KG1 (cell line): ENCODE measurements at places on chromosomes 5 and 9.

GRCh38 chr9:135769489-135770202 lies 67.7 kb downstream of the KCNT1 start:
- no peak for DNase-seq

DNA sequence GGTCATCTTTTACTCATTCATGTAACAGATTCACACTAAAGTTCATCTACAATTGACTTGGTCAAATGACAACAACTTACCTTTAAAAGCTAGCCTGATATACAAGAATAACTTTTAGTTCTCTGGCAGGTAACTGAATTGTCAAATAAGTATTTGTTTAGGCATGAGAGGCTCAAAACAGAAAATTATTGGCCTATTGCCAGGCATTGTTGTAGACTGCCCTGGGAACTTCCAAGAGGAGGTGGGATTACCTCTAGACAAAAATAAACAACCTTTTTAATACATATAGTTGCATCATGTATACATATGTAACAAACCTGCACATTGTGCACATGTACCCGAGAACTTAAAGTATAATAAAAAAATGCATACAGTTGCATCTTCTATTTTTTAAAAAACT lies 18.2 kb upstream of the SLCO4C1 start:
- no peak for DNase-seq

- DNase-seq: no peak
These were observed 193.1 kb downstream of the DCP2 start for GRCh38 chr5:113169720-113170119.

DNA sequence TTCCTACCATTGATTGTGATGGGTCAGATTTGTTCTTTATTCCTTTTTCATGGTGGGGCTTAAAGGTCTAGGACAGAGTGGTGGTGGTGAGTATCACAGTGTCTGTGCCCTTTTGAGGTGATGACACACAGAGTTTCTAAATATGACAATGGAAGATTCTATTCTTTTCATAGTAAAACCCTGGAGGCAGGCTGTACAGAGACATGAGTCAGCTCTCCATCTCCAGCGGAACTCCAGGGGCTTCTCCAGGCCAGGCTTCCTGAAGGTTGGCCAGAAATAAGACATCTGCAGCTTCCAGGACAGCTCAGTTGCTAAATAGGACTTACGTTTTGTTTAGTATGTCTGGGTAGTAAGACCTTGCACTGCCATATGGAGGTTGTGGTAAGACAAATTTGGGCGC lies 229.5 kb downstream of the CD180 start:
- no peak for DNase-seq

DNA sequence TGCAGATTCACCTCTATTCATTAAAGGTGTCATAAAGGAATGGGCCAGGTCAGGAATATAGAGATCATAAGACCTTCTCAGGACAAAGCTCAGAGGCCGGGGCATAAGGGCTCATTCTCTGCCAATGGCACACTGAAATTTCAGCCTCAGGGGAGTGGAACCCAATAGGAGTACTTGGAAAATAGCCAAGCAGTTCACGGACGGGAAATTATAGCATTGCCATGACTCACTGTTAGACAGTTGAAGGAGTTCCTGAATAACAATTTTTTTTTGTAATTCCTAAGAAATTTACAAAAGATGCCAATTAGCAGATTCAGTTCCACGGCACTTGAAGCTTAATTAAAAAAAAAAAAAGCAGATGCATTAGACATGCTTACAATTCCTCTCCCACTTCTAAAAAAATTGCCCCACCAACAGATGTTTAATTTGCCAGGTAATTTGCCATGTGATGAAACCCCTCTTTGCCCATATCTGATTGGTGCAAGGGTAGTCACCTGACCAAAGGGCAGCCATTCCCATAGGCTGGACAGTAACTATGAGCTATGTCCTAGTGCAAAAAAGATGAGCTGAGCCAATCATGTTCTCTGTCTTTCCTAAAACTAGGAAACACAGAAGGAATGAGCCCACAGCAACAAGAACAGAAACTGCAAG lies 58.6 kb downstream of the PTCD2 start:
- DNase-seq: no peak

DNA sequence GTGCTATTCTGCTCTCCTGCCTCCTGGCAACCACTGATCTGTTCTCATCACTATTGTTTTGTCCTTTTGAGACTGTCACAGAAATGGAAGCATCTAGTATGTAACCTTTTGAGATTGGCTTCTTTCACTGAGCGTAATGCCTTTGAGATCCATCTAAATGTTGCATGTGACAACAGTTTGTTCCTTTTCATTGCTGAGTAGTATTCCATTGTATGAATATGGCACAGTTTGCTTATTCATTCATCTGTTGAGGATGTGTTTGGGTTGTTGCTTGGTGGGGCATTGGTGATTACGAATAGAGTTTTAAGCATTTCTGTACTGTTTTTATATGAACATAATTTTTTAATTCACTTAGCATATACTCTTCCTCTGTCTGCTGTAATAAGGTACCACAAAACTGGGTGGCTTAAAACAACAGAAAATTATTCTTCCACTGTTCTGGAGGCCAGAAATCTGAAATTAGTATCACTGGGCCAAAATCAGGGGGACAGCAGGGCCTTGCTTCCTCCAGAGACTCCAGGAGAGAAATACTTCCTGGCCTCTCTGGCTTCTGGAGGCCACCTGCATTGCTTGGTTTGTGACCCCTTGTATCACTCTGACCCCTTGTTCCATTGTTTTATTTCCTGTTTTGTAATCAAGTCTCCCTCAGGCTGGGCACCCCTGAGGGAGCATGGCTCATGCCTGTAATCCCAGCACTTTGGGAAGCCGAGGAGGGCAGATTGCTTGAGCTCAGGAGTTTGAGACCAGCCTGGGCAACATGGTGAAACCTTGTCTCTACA lies 53.0 kb downstream of the EXOSC2 start:
- no peak for DNase-seq

DNA sequence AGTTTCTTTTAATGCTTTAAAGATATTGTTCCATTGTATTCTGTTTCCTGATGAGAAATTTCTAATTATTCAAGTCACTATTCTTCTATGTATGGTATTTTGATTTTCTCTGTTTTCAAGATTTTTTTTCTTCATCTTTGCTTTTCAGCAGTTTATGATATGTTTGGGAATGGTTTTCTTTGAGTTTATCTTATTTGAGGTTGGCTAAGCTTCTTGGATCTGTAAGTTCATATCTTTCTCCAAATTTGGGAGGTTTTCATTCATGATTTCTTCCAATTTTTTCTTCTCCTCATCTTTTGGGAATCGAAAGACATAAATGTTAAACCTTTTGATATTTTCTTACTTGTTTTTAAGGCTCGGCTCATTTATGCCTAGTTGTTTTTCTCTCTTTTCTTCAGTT lies 184.9 kb downstream of the ZSWIM6 start:
- DNase-seq: no peak

DNA sequence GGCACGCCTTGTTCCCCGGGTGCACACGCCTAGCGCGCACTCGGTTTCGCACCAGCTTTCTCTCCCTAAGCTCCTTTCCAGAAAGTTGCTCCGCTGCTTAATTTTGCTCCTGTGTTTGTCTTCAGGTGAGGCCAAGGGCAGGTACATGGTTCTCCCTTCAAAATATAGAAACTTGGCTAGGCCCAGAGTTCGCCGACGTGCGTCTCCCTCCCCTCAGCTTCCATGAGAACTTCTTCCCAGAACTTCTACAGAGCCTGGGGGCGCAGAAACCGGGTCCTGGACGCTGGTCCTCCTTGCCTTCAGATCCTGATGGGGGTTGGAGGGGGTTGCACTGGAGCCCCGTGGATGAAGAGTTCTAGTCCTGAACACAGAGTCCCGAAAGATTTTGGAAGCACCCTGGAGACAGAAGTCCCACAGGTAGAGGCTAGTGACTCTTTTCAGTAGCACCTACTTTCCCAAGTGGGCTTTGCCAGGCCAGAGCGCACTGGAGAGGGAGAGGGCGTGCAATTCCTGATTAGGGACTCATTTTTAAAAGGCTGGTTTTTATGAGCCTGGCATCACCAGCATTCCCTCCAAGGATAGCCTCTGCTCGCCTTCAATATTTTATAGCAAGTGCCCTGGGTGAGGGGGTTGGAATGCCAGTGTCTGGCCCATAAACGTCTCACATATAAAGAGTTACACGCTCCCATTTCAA lies 128.4 kb downstream of the TMEM174 start:
- no peak for DNase-seq

DNA sequence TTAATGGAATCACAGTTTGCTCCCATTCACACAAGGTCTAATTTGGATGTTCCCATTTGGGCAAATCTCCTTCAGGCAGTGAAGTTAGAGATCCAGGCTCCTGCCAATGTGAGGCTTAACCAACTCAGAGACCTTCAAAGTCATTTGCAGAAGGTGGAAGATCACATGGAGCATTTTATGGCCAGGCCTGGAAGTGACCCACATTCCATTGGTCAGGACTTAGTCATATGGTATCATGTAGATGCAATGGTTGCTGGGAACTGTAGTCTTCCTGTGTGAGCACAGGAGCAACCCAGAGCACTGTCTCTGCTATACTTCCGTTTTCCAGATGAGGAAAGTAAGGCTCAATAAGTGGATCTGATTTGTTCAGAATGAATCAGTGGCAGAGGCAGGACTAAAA lies 292.7 kb upstream of the SMARCA2 start:
- no peak for DNase-seq

GRCh38 chr9:16960084-16960483 lies 89.6 kb upstream of the BNC2 start:
- DNase-seq: no peak

GRCh38 chr5:107813559-107813958 lies 142.8 kb upstream of the EFNA5 start:
- no peak for DNase-seq

DNA sequence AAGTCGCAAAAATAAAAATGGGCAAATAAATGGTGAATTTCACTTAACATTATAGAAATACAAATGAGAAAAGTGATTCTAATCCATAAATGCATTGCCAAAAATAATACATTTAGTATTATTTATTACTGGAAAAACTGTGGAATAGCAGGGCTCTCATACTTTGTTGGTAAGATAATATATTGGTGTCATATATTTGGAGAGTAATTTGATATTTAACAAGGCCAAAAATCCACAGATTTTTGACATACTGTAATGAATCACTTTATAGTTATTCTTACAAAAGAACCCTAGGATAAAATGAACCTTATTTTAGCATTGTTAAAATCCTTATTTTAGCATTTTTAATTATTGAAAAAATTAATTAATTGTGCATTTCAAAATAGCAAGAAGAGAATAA lies 397.2 kb upstream of the DAB2 start:
- DNase-seq: no peak

DNA sequence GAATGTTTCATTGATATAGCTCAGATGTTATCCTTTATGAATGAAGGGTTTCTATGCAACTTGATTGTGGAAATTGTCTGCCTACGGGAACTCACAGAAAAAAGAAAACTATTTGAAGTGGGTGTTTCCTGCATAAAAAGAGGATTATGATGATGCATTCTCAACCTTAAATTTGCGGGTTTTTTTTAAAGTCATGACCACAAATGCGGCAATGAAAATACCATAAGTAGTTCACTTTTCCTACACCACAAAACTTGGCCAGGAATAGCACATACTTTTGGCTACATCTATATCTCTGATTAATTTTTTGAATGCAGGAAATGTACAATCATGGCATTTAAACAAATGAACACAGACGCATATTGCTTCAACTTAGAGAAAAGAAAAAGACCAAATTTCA lies 754.7 kb downstream of the DTWD2 start:
- no peak for DNase-seq

GRCh38 chr5:37165761-37166160 lies 83.4 kb downstream of the CPLANE1 start:
- no peak for DNase-seq

DNA sequence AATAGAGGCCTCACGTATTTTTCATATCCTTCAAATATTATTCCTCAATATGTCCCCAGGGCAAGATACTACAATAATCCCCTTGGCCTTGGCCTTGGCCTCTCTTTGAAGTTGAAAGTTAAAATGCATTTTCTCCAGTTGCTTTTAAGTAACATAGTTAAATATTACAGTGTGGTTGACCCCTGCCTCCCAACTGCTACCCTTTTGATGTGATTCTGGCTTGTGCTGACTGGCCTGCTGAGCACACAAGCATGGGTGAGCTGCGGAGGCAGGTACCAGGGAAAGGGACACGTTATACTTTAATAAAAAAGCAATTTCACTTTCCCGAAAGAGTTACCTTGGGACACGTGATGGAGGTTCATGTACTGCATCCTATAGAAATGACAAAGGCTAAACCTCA lies 17.9 kb upstream of the TMEM252 start:
- no peak for DNase-seq

GRCh38 chr9:114207034-114207810 lies 51.9 kb downstream of the COL27A1 start:
- no peak for DNase-seq

GRCh38 chr5:116575326-116576052 lies 866 bp upstream of the SEMA6A start:
- no peak for DNase-seq

GRCh38 chr5:174272671-174273070 lies 227.2 kb downstream of the NSG2 start:
- DNase-seq: no peak

- no peak for DNase-seq
These were observed 69.2 kb upstream of the RPS23 start for GRCh38 chr5:82347201-82347865.

DNA sequence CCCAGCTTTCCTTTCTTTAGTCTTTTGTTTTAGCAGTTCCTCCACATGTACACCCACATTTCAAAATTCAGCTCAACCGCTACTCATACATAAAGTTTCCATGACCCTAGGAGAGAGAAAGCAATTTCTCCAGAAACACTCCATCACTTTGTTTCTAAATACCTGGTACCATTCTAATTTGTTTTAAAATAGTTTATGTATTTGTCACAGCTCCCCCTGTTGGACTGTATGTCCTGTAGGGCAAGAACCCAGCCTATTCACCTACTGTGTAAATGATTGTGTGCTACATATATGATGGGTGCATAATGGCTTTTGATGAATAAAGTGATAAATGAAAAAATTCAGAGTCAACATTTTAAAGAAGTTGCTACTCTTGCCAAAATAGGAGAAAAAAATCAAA lies 139.1 kb downstream of the COX7C start:
- DNase-seq: no peak

- DNase-seq: no peak
These were observed 136.7 kb upstream of the NFIL3 start for GRCh38 chr9:91560301-91560700.

- DNase-seq: no peak
These were observed 67.0 kb upstream of the ATG10 start for GRCh38 chr5:81904861-81905260.

DNA sequence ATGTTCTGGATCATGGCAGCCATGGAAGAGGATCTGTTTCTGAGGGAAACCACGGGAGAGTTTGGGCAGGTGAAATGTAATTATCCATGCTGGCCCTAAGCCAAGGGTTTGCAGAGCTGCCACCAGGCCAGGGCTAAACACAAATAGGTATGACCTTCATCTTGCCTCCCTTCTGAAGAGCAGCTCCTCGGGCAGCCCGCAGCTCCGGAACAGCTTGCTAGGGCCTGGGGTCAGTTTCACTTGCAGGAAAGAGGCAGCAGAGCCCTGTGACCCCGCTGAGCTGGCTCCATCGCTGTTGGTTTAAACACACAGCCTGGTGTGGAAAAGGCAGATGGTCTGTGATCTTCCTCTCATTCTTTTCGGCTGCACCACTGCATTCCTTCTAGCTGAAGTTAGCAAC lies 141.4 kb downstream of the TMEM38B start:
- no peak for DNase-seq
